Stimulated activated CD4-positive, alpha-beta T cell treated with anti-CD3 and anti-CD28 coated beads, Interleukin-1b, Interleukin-23, amount 100 ng/mL, for 1 hour (primary cell): ENCODE measurements at places on chromosomes 7 and 10.

DNA sequence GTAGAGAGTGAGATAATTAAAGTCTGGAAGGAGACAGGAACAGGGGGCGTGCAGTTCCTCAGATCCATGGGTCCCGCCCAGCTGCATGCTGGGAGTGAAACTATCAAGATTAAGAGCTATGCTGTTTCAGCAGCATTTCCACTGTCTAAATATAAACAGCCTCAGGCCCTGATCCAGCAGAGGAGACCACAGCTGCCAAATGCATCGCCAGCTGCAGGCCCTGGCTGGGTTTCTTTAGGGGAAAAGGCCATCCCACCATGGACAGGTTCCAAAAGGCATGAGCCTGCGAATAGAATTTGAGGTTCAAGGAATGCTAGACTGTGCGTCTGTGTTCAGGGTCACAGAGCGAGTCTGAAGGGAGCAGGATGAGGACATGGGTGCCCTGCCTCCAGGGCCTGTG lies 411.4 kb downstream of the PAXIP1 start:
- DNase-seq = no peak

DNA sequence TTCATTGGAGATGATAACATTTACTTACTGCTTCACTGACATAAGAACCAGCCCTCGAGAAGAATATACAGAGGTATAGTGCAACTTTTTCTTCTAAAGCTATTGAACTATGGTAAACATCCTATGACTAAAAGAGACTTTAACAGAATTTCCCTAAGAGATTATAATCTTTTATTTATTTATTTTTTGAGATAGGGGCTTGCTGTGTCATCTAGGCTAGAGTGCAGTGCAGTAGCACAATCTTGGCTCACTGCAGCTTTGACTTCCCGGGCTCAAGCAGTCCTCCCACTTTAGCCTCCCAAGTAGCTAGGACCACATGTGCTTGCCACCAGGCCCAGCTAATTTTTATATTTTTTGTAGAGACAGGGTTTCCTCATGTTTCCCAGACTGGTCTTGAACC lies 258.5 kb upstream of the FERD3L start:
- DNase-seq = no peak

- DNase-seq = no peak
Observed at GRCh38 chr7:84484502-84485079, 290.0 kb upstream of the SEMA3A start.

- no peak for DNase-seq
Observed at GRCh38 chr7:20793248-20793647, 6.6 kb upstream of the SP8 start.

DNA sequence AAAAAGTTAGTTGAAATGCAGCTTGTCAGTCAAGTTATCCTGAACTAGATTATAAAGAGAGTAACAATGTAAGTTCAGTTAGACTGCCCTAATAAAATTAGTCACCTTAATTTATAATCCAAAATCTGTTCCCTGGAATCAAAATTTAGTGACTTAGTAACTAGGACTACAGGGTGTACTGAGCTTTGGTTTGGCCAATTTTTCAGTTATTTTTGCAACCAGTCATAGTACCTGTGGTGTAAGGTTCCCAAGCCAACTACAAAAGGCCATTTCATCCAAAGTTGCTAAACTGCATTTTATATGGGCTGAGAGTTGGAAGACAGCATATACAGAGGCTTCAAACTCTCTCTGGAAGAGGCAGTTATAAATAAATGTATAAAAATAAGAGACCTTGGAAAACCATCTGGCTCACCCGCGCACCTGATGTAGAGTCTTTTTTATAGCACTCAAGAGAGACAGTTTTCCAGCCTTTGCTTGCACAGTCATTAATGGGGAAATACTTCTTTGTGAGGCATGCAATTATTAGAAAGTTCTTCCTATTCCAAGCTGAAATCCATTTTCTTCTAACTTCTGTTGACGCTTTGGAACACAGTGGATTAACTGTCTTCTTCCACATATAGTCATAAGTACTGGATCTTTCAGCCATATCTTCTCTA lies 59.2 kb downstream of the PUS7 start:
- no peak for DNase-seq

DNA sequence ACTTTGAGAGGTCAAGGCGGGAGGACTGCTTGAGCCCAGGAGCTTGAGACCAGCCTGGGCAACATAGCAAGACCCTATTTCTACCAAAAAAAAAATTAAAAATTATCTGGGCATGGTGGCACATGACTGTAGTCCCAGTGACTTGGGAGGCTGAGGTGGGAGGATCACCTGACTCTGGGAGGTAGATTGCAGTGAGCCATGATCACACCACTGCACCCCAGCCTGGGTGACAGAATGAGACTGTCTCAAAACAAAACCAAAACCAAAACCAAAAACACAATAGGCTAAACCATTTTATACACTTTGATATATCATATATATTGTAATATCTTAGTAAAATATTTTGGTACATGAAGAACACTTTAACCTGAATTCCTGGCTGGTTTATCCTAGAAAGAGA lies 101.6 kb downstream of the RAPGEF5 start:
- DNase-seq = no peak

DNA sequence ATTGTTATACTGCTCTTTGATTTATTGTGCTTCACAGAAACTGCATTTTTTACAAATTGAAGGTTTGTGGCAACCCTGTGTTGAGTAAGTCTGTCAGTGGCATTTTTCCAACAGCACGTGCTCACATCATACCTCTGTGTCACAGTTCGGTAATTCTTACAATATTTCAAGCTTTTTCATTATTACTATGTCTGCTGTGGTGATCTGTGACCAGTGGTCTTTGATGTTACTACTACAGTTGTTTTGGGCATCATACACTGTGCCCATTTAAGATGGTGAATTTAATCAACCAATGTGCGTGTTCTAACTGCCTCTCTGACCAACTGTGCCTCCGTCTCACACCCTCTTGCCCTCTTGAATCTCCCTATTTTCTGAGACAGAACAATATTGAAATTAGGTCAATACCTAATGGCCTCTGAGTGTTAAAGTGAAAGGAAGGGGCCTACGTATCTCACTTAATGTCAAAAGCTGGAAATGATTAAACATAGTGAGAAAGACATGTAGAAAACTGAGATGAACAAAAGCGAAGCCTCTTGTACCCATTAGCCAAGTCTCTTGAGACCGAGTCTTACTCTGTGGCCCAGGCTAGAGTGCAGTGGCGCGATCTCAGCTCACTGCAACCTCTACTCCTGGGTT lies 20.2 kb upstream of the ASL start:
- no peak for DNase-seq

DNA sequence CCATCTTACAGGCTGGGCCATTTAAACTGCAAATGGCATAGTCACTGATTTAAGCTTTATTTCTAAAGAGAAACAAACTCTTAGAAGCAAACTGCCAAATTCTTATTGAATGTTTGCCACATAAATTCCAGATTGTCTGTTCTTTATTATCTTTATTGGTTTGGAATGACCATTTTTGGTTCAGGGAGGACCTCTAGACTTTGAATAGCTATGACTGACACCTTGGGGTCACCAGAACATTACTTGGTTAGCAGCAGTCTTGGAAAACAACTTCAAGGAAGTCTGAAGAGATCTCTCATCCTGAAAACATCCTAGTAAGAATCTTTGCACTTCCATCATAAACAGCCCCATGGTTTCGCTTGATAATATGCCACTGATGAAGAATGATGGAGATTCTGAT lies 197.1 kb downstream of the SUGCT start:
- no peak for DNase-seq

GRCh38 chr10:101021692-101022251 lies 9.2 kb downstream of the PDZD7 start:
- DNase-seq = no peak

- DNase-seq = no peak
Observed at GRCh38 chr7:101235050-101235449, 2.6 kb downstream of the CLDN15 start.

- DNase-seq = no peak
Observed at GRCh38 chr10:123548770-123549169, 117.4 kb upstream of the GPR26 start.

DNA sequence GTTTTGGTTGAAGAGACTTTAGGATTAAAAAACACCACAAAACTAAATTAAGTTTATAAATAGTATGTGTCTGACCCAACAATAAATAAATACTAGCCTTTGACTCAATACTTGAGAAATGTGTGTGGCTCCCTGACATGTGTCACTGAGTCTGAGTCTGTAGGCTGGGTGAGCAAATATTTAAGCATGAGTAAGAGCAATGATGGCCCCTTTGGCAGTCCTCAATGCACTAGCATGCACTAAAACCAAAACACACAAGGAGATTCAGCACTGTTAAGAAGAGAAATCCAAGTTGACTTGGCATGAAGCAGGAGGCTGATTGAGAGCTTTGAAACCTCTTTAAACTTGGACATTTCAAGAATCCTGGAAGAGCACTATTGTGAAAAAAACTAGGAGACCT lies 37.1 kb downstream of the CCDC71L start:
- DNase-seq = no peak

DNA sequence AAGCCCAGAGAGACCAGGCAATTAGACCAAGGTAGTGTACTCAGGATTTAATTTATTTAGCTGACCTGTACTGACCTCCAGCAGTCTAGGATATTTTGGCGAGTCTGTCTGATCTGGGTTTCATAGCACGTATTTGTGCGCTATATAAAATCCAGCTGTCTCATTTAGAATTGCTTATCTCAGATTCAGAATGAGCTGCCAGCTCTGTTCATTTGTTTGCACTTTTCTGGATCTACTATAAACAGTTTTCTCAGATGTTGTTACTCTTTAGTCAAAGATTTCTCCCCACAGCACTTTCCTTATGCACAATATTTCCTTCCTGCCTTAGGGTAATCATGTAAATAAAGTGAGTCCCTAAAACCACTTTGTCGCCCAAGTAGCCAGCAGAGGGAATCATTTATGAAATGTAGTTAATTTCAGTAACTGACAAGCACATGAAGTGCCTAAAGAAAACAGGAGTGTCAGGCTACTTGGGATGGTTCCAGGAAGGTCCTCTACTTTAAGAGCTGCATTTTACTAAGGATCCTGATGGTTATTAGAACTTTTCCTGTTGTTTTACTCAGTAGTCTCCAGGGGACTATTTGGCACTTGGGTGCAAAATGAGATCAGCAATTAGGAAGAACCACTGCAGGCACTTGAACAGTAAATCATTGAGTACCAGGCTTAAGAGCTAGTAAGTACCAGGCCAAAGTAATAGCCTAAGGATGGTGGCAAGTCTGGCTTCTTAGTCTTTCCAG lies 226.4 kb downstream of the TWIST1 start:
- no peak for DNase-seq

DNA sequence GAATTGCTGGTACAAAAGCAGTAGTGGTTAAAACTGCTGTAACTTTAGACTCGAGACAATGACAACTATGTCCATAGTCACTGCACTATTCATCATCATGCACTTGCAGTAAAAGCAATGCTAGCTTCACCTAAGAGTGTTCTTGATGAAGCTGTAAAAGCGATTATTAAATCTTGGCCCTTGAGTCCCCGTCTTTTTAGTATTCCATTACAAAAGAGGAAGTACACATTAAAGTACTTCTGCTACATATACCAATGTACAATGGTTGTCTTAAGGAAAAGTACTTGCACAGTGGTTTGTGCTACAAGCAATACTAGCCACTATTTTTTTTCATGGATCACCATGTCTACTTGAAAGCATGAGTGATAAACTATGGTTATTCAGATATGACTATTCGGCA lies 78.3 kb downstream of the ATAD1 start:
- DNase-seq = no peak

DNA sequence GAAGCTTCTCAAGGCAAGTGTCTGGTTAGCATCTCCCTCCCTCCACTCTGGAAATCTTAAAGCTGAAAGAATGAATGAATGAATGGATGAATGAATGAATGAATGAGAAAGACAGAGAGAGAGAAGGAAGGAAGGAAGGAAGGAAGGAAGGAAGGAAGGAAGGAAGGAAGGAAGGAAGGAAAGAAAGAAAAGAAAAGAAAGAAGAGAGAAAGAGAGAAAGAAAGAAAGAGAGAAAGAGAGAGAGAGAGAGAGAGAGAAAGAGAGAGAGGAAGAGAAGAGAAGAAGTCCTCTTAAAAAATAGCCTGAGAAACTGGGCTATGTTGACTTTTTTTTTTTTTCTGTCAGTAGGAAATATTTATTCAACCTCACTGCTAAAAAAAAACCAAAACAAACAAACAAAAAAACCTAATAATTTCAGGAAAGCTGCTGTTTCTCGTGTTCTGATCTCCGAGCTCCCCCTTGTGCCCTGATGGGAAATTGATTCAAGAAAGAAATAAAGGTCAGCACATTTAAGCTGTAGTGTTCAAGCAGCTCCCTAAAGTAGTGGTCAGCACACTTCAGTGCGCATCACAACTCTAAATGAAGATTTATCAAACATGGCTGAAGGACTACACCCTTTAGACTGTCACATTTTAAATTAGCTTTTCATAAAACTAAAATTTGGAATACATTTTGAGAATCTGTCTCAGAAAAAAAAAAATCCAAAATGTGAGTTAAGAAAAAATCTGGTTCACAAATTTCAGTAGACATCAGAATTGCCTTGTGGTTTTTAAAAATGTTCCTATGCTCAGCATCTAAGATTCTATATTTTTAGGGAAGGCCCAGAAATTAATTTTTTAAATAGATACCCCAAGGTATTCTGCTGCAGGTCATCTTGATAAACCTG lies 154.3 kb downstream of the ELAPOR2 start:
- DNase-seq = no peak

DNA sequence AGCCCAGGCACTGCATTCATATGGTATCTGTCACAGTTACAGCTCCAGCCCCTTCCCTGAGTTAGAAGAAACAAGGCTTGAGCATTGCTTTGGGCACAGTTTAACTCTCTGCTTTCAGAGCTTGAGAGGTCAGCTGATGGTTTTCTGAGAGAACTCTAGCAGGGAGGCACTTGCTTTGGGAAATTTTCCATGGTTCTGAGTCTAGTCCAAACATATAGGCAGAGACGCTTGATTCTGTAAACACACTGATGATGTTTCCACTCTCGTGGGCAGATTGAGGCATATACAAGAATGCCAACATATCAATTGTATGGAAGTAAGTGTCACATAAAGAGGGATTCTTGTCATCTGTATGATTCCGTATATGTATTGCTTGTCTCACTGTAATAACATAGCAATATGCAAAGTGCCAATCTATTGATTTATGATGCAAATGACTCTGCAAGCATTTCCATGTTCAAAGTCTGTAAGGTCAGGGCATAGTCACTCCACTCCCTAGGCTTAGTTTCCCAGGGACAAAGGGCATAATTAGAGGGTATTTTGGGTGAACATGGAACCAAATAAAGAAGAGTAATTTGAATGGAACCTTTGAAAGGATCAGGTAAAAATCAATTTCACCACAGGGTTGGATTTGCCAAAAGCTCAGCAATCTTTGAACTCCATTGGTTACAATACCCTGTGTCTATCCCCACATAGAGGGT lies 239.0 kb downstream of the INHBA start:
- no peak for DNase-seq
